ENCODE measurements at places on chromosomes 4 and X. TPM values are rescaled to one million over a fixed set of nuclear protein-coding genes. Genes with fewer than 3 reads are reported as not detected.

CXCL3 gene
- total RNA-seq, result 0.75 TPM

C4orf51 gene
- total RNA-seq, result not detected

DNA sequence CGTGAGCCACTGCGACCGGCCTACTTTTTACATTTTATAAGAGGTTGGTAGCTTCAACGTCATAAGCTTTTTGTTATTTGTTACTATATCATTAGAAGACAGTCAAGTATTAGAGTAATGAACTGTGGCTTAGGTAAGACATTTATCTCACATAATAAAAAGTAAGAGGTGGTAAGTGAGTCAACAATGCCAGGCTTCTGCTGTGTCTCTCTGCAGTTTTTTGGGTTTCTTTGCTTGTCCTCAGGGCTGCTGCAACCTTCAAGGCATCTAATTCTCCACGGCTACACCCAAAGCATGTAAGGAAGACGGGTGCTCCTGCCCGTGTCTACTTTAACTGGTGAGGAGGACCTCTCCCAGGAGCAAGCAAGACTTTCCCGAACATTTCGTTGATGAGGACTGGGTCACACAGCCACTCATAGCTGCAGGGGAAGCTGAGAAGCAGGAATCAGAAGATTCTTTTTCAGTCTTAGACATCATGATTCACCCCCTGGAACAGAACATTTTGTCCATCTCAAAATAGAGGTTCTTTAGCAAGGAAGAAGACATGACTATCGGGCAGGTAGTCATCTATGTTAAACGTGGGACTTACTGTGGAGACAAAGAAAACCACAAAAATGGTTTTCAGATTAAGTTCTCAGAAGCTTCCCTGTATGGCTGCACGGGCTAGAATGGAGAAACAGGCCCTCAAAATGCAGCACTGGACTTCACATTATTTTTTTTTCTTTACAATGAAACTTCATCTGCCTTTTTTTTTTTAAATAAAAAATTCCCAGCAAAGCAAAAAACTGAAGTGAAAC lies 13.0 kb upstream of the RHOH start:
- DNase-seq, result no peak

GRCh38 chr4:70829492-70829891 lies 10.2 kb downstream of the GRSF1 start:
- no peak for DNase-seq

GRCh38 chr4:77496457-77496856 lies 109.2 kb upstream of the CXCL13 start:
- DNase-seq, result no peak

DNA sequence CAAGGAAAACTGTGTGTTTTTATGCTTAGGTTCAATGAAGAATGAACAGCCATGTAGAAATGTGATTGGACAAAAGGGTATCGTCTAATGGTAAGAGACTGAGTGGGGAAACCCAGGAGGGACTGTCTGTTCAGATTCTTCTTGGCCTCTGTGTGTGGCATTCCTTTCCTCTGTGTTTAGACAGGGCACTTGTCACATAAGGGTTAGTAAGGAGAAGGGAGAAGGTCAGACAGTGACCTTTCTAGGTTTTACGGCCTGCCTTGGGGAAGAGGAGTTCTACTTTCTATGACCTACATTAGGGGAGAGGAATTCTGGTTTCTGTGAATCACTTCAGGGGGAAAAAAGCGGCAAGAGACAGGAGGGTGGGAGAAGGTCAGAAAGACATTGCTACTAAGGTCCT lies 119.5 kb downstream of the GC start:
- DNase-seq, result no peak

DNA sequence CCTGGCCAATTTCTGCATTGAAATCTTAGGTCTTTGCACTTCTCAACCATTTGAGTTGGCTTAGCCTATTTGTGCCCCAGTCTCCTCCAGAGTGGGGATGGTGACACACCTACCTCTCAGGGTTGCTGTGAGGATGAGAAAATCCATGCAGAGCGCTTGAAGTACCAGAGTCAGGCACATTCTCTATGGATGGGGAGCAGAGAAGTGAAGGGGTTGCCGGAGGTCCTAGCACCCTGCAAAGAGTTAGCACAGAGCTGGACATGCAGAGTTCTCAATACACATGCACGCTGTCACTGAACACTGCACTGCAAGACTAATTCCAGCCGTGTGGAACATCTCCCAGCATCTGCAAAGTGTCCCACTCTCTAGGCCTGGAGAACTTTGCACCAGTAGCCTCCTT lies 2.6 kb upstream of the STK32B start:
- DNase-seq, result no peak

DNA sequence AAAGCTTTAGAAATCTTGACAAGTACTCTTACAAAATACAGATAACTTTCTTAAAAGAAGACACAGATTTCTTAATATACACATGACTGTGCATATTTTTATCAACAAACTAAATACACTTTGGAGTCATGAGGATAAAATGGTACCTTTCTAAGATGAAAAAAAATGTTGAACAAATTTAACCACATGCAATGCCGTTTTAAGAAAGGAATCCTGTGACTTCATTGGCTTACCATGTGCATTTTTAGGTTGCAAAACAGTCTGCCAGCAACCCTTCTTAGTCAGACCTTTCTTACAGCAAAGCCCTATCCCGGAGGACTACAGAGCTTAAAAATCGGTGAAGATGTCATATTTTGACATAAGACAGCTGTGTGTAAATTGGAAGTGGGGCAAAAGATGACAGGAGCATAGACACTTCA lies 51.7 kb downstream of the GASK1B start:
- no peak for DNase-seq

GRCh38 chr4:140695483-140695882 lies 60.7 kb downstream of the TBC1D9 start:
- DNase-seq, result no peak

GRCh38 chr4:29073571-29073970 lies 1646.6 kb upstream of the PCDH7 start:
- DNase-seq, result no peak

DNA sequence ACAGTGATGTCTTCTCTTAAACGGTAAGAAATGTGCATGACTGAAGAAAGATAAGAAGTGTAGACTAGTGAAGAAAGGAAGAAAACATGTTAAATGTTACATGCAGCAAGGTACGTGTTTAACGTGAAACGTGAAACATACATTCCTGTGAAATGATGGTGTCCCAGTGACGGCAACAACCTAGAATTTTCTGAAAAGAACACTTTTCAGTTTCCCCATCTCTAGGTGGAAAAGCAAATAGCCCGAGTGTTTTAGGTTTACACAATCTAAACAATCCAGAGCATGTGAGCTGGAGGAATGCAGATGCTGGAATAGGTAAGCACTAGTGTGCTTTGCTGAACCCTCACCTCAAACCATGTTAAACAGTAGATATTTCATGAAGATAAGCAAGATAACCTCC lies 60.7 kb downstream of the CLNK start:
- no peak for DNase-seq

- no peak for DNase-seq
Measured at GRCh38 chr4:16203083-16203482, 23.2 kb downstream of the TAPT1 start.

- no peak for DNase-seq
Measured at GRCh38 chrX:45768666-45769236, 568.1 kb upstream of the DIPK2B start.
